Foreskin melanocyte (primary cell): ENCODE measurements at places on chromosomes 3 and 15.

DNA sequence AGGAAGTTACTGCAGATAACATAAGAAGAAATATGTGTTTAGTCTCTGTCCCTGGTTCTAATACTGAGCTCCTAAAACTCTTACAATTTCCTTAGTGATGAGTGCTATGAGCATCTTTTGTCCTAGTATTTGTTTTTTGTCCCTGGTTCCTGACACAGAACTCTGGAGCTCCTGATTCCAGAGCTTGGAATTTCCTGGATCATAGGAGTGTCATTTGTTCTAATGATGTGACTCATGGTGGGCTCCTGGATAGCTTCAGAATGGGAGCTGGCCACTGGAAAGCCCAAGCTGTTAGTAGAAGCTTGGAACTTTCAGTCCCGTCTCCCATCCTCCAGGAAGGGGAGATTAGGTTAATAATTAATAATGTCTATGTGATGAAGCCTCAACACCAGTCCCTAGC lies 98.2 kb downstream of the CNTN6 start:
- no peak for DNase-seq

GRCh38 chr3:8856721-8857120 lies 87.3 kb upstream of the OXTR start:
- DNase-seq: no peak

DNA sequence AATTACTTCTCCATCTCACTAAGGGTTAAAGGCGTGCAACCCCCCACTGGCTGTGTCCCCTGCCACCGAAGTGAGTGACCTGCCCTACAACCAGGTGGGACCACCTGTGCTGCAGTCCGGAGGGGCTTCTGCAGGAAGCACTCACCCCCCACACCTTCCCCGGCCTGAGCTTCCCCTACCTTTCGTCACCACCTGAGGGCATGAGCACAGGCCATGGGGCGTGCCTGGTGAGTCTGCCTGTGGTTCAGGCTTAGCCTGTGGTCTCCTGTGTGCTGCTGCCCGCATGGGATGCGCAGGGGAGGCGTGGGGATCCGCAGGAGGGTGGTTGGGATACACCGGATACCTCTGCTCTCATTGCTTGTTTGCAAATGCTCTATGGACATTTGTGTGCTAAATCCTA lies 46.0 kb downstream of the KLHL25 start:
- no peak for DNase-seq

DNA sequence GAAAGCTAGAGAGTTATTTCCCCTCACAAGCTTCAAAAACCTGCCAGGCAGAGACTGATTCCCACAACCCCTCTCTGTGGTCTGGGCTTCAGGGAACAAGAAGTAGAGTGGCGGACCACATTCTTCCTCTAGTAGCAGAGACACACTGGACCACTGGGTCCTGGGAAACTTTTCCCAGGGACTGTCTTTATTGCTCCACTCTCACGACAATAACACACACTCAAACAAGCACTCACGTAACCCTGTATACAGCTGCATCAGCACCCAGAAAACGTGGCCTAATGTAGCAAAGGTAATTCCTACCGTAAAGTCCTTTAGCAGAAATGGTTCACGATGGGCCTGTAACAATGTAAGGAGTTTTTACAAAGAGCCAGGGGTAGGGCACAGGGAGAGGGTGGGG lies 27.6 kb downstream of the CPOX start:
- DNase-seq: no peak

DNA sequence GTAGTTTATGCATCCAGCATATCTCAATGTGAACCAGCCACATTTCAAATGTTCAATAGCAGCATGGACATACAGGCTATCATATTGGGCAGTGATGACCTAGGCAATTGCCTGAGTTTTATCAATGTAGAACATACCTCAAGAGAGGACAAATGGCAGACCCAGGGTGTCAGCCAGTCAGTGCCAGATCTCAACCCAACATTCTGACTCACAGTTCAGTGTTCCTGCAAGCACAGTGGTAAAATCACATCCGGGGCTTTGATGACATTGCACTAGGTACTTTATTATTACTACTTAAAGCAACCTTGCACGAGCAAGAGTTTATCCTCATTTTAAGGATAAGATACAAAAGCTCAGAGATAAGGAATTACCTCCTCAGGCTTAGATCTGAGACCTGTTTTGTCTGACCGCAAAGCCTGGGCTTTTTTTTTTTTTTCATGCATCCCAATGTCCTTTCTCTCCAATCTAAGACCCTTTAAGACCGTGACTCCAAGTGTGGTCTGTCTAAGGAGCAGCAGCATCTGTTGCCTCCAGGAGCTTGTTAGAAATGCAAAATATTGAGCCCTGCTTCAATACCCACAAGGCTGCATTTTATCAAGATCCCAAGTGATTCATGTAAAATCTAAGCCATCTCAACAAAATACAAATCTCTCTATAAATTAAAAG lies 60.1 kb downstream of the SLC12A1 start:
- DNase-seq: no peak

DNA sequence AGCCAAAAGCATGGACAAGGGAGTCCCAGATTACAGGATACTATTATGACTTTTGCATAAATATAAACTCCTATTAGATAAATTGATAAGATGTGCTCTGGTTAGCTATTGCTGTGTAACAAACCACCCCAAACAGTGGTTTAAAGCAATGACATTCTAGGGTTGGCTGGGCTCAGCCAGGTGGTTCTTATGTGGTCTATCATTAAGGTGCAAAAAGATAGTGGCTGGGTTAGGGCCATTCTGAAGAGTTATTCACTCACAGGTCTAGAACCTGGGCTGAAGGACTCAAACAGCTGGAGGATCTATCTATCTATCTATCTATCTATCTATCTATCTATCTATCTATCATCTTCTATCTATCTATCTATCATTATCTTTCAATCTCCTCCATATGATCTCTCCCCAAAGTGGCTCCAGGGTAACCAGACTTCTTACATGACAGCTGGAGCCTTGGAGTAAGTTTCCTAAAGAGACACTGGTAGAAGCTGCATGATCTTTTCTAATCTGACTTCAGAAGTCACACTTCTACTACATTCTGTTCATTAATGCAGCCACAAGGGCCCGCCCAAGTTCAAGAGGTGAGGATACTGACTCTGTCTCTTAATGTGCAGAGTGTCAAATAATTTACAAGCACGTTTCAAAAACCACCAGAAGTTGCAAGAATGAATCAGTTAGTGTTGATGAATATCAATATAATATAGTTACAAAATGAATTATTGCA lies 74.9 kb upstream of the XCR1 start:
- no peak for DNase-seq

- no peak for DNase-seq
These were observed 105.0 kb downstream of the EDEM1 start for GRCh38 chr3:5292512-5292911.

DNA sequence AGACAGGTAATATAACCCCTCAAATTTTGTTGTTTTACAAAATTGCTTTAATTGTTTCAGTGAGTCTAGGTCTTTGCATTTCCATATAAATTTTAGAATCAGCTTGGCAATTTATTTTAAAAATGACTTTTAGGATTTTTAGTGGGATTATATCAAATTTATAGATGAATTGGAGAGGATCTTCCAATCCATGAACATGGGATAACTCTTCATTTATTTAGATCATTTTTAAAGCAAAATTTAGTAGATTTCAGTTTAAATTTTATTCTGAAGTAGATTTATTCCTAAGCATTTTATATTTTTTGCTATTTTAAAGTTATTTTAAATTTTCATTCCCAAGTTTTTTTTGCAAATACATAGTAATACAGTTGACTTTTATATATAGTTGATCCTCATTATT lies 58.1 kb upstream of the THSD4 start:
- no peak for DNase-seq

DNA sequence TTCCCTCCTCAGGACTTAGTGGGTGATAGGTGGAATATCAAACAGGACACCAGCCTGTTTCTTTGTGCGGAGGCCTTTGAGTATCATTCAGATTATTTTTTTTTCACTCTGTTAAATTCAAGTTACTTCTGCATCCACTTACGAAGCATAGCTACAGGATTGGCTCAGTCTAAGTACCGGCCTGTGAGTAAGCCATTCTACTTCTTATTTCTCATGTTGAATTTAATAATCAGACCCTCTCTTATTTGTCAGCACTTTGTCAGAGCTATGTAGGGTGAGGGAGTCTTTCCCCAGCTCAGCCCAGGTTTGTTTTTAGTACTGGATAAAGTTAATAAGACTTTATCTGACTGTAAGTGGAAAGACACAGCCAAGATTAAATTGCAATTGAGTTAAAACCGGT lies 54.7 kb downstream of the ITPR1 start:
- DNase-seq: no peak

GRCh38 chr3:48275287-48276027 lies 34.6 kb downstream of the ZNF589 start:
- DNase-seq: no peak
